ENCODE measurements at places on chromosomes 3 and 15.

- no peak for DNase-seq
These were observed 101.6 kb upstream of the PRR23E start for GRCh38 chr3:127091376-127091775.

DNA sequence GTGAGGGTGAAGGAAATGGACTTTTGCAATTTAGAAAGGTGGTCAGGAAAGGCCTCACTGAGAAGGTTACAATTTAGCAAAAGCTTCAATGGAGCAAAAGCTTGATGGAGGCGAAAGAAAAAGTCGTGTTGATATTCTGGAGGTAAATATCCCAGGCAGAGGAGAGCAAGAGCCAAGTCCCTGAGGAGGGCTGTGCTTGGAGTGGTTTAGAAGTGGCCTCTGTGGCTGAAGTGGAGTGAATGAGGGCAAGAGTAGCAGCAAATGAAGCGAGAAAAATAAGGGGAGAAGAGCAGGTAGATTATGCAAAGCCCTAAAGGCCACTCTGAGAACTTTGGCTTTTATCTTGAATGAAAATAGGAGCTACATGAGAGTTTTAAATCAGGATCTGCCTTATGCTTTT, 54.1 kb downstream of the GUCA1C start:
- no peak for DNase-seq

GRCh38 chr3:112640276-112640929, 540 bp downstream of the CCDC80 start:
- no peak for DNase-seq

- DNase-seq = no peak
These were observed 78.4 kb upstream of the OSTN start for GRCh38 chr3:191120447-191121298.

- DNase-seq = no peak
These were observed 14.4 kb downstream of the FGD5 start for GRCh38 chr3:14832975-14833722.

DNA sequence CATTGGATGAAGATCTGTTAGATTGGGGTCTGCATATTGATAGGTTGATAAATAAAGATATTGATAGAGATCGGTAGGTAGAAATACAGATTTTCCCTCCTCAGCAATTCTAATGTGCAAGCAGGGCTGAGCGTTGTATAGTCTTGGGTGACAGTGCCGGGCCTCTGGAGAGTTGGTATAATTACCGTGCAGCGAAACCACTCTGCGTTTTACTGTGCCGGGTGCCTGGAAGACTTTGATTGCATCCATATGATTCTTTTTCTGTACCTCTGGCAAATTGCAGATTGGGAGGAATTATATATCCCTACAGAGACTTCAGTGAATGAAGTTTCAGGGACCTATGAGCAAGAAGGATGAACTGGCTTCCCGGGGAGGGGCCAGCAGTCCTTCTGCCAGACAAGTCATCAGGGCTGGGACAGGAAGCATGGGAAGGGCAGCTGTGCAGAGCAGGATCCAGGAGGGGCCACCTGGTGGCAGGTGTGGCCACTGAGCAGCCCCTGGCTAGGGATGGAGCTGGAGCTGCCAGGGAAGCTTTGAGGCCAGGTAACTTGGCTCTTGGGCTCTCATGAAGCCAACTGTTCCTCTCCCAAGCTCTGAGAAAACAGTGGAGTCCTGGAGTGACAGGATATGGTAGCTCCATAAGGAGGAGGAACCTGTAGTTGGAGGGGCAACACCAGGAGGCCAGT, 132.5 kb downstream of the APBA2 start:
- no peak for DNase-seq

DNA sequence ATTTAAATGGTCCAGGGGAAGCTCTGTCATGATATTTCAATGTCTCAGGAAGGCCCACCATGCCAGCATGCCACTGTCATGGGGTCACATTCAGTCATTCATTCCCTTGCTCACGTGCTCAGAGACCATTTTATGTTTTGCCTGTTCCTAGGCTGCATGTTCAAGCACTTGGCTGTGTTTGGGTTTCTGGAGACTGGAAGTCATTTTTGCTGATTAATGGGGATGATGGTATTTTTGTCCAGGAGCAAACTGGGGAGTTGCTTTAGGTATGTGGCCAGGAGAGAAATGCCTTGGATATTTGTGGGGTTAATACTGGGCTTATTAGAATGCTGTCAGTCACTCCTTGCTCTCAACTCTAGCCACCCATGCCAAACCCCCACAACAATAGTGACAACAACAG, 303.5 kb downstream of the PTPRG start:
- no peak for DNase-seq

DNA sequence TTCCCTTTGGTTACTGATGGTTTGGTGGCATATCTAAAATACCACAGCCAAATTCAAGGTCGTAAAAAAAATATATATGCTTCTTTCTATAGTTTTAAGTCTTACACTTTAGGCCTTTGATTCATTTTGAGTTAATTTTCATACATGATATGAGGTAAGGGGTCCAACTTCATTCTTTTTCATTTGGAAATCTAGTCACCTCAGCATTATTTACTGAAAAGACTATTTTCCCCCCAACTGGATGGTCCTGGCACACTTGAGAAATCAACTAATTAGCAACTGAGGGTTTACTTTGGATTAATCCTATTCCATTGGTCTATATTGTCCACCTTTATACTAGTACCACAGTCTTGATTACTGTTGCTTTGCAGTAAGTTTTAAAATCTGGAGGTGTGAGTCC, 26.2 kb downstream of the RHOA start:
- DNase-seq = no peak

DNA sequence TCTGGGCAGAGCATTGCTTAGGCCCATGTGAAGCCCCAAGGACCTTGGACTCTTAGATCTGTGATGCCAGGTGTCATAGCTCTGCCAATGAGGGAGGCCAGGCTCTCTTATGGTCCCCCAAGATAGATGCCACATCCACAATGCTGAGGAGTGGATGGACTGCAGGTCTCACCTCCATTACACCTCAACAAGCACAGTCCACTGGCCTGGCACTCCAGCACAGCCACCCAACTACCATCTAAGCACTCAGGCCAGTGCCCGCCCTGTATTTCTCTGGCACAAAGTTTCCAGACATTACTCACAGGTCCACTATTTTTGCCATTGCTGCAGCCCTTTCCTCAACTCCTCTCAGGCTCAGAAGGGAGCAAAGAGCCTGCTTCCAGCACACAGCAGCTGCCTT, 613.5 kb upstream of the EPHA6 start:
- no peak for DNase-seq

- DNase-seq = no peak
These were observed 43.6 kb upstream of the RPL32 start for GRCh38 chr3:12884790-12885582.

GRCh38 chr15:39333896-39334295, 247.0 kb upstream of the THBS1 start:
- no peak for DNase-seq

GRCh38 chr3:196492080-196492479, 11.5 kb downstream of the RNF168 start:
- no peak for DNase-seq

GRCh38 chr3:42408156-42408555, 2.3 kb downstream of the LYZL4 start:
- DNase-seq = no peak

Data from hematopoietic multipotent progenitor cell (in vitro differentiated cells).